ENCODE measurements at places on chromosomes 3 and 15. TPM values are rescaled to one million over a fixed set of nuclear protein-coding genes. Genes with fewer than 3 reads are reported as not detected.

DNA sequence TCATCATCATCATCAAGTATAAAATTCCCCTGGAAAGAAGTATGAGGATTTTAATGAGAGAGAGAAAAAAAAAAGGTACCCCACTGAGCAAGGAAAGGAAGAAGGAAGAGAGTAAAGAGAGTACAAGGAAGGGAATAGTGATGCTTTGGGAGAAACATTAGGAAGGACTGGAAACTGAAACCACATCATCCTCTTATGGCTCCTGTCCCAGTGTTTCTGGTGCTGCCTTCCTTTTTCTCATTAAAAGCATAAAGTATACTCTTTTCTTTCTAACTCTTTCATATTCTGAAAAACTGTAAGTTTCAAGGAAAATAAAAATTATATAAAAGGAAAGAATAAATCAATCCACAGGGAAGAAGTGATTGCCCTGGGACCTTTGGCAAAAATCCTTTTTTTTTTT is 616.4 kb upstream of the CBLB start:
- no peak for DNase-seq

GRCh38 chr15:58701376-58701775 is 48.1 kb downstream of the ADAM10 start:
- DNase-seq: no peak

DNA sequence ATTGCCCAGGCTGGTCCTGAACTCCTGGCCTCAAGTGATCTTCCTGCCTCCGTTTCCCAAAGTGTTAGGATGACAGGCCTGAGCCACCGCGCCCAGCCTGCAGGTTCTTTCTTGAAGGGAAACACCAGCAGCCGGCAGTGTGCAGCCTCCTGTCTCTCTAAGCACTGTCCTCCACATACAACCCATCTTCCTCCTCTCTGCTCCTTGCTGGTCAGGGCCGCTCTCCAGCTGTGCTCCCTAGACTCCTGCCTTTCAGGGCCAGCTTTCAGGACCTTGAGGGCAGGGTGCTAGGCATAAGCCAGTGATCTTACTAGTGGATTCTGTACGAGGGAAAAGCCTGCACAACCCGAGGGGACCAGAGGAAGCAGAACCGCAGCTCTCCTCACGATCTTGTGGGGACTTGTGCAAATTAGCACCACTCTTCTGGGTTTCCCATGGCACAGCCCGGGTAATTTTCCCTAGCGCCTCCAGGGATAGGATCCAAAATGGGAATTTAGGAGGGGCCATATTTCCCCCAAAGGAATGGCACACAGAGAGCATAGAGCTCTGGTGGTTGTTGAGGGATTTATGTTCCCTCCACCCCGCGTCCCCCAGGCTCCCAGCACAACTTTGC is 18.2 kb upstream of the CORO2B start:
- DNase-seq: no peak

DNA sequence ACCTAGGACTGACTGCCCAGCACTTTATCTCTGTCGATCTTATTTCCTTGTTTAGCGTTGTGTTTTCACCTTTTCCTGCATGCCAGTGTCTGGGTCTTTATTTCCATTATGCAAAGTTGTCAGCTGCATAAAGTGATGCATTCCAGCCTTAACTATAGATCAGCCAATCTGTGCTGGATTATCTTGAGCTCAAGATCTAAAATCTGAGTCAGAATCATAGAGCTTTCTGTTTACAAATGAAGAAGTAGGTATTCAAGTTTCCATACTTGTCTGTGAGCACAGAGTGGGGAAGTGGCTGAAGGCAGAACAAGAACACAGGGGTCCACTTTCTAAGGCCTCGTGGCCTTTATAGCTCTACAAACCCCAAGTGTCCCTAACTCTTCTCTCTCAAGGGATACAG is 82.4 kb upstream of the PLCL2 start:
- DNase-seq: no peak

GRCh38 chr3:27649277-27649676 is 72.8 kb downstream of the EOMES start:
- no peak for DNase-seq

GRCh38 chr3:171932153-171932611 is 89.0 kb downstream of the TMEM212 start:
- DNase-seq: no peak

GRCh38 chr3:156957715-156958114 is 131.6 kb downstream of the LEKR1 start:
- no peak for DNase-seq

DNA sequence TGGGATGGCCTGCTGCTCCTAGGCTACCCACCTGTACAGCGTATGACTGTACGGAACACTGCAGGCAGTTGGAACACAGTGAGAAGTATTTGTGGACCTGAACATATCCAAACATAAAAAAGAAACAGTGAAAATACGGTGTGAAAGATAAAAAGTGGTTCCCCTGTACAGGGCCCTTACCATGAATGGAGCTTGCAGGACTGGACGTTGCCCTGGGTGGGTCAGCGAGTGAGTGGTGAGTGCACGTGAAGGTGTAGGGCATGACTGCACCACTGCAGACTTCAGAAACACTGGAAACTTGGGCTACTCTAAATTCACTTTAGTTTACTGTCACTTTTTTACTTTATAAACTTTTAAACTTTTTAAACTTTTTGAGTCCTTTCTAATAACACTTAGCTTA is 71.2 kb upstream of the SLC6A6 start:
- no peak for DNase-seq

DNA sequence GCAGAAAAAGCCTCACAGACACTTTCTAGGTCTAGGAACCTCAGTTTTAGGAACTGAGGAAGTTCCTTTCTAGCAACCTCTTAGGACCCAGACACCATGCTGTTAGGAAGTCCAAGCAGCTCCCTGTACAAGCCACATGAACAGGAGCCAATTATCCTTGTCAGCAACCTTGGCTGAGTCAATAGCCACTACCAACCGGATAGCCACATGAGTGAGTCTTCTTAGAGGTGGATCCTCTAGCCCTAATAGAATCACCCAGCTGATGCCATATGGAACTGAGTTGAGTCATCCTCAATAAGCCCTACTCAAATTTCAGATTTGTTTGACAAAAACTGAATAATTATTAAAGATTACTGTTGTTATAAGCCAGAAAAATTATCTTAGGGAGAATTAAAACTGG is 256.2 kb downstream of the NLGN1 start:
- DNase-seq: no peak

The EFHB gene
- 0.29 TPM for total RNA-seq

The ATP10A gene
- 32.9 TPM for total RNA-seq

Measured in osteoblast (primary cell).